ENCODE measurements at places on chromosomes 2 and 18. TPM values are rescaled to one million over a fixed set of nuclear protein-coding genes. Genes with fewer than 3 reads are reported as not detected.

The SCTR gene
- 0.61 TPM for polyA plus RNA-seq

The CERKL gene
- 0.05 TPM for polyA plus RNA-seq

The GNAL gene
- polyA plus RNA-seq, result 13.5 TPM

The SLC9A4 gene
- not detected for polyA plus RNA-seq

The CAPG gene
- 114 TPM for polyA plus RNA-seq

The ALK gene
- 0.08 TPM for polyA plus RNA-seq

The CD226 gene
- polyA plus RNA-seq, result not detected

The CRYBA2 gene
- polyA plus RNA-seq, result not detected

The SGPP2 gene
- 0.29 TPM for polyA plus RNA-seq

The ERBB4 gene
- polyA plus RNA-seq, result 1.3 TPM

The AOX1 gene
- 8.3 TPM for polyA plus RNA-seq

The SERPINB11 gene
- polyA plus RNA-seq, result not detected

The MC5R gene
- polyA plus RNA-seq, result 1.1 TPM

The PXDN gene
- 104 TPM for polyA plus RNA-seq

The DSC3 gene
- 0.70 TPM for polyA plus RNA-seq

The LOXHD1 gene
- 0.03 TPM for polyA plus RNA-seq

The PCGF1 gene
- 12.1 TPM for polyA plus RNA-seq

The TNFAIP6 gene
- 1.1 TPM for polyA plus RNA-seq

The GPR45 gene
- not detected for polyA plus RNA-seq

The TANK gene
- polyA plus RNA-seq, result 3.4 TPM

The DPP10 gene
- polyA plus RNA-seq, result 2.0 TPM

The MEIS1 gene
- 0.30 TPM for polyA plus RNA-seq

The DYNC2LI1 gene
- polyA plus RNA-seq, result 2.2 TPM

The CCDC150 gene
- polyA plus RNA-seq, result 6.1 TPM

The IMMT gene
- polyA plus RNA-seq, result 37.7 TPM

The MDH1 gene
- 201 TPM for polyA plus RNA-seq

The UGT1A8 gene
- polyA plus RNA-seq, result 0.03 TPM

The ABCG5 gene
- polyA plus RNA-seq, result not detected

All from H1 (cell line).